CD4-positive, alpha-beta T cell treated with Interferon gamma for 1 hour (primary cell): ENCODE measurements at places on chromosomes 11 and 22.

GRCh38 chr22:36274531-36274930, 21.6 kb downstream of the APOL1 start:
- DNase-seq = no peak

DNA sequence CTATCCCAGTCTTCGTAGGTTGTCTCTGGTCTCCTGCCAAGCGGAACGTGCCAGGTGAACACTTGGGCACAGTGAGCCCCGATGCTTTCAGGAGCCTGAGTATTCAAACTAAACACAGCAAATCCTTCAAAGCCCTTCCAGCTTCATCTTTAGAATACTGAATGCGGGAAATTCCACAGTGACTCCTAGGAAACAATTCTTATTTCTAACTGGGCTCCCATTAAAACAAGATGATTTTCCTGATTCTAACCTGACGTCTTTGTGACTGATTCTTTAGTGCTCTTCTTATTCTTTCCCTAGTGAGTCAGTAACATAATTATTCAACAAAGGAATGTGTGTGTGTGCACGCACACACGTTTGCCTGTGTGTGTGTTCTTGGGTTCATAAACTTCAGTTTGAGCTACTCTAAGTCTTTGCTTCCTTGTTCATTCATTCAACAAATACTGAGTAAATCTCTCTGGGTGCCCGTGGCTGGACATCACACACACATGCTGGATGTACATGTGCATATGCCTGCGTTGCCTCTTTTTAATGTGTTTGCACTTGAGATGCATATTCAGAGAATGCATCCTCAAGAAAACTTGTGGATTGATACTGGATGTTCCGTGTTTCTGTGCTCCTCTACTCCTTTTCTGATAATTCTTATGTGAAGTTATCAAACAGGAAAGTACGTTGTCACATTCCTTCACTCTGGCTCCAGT, 134.5 kb downstream of the WNT7B start:
- DNase-seq = no peak

DNA sequence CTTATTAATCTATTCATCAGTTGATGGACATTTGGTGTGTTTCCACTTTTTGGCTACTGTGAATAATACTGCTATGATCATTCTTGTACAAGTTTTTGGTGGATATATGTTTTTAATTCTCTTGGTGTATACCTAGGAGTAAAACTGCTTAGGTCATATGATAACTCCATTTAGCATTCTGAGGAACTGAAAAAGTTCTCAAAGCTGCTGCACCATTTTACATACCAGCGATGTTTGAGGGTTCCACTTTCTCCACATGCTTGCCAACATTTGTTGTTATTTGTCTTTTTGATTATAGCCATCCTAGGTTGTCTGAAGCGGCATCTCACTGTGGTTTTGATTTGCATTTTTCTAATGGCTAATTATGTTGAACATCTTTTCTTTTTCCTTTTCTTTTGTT, 4.1 kb upstream of the ACER3 start:
- no peak for DNase-seq

DNA sequence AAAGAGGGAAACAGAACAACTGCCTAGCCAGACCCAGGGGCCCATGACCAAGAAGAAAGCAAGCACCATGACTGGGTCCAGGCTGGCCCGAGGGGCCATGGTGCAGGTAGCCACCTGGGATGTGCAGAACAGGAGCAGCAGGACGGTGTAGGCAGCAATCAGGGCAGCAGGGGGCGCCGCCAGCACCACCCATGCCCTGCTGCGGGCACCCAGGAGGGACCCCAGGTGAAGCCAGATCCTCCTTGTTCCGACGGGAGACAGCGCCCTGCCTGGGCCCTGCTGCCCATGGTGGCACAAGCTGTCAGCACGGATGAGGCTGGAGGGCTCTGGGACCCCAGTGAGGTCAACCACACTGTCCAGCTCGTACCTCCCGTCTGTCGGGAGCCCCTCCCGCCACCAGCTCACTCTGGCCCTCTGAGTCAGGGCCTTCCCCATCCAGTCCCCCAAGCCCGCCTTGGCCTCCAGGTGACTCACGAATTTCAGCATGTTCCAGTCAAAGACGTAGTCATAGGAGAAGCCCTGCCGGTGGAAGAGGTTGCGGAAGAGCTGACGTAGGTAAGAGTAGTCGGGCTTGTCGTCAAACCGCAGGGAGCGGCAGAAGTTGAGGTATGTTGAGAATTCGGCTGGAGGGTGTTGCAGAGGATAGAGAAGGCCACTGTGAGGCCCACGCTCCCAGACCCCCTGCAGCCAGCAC, 18.8 kb downstream of the CSNK1E start:
- peak; percentile 34 for DNase-seq

- DNase-seq = no peak
Observed at GRCh38 chr22:21753374-21754111, 17.9 kb upstream of the YPEL1 start.

DNA sequence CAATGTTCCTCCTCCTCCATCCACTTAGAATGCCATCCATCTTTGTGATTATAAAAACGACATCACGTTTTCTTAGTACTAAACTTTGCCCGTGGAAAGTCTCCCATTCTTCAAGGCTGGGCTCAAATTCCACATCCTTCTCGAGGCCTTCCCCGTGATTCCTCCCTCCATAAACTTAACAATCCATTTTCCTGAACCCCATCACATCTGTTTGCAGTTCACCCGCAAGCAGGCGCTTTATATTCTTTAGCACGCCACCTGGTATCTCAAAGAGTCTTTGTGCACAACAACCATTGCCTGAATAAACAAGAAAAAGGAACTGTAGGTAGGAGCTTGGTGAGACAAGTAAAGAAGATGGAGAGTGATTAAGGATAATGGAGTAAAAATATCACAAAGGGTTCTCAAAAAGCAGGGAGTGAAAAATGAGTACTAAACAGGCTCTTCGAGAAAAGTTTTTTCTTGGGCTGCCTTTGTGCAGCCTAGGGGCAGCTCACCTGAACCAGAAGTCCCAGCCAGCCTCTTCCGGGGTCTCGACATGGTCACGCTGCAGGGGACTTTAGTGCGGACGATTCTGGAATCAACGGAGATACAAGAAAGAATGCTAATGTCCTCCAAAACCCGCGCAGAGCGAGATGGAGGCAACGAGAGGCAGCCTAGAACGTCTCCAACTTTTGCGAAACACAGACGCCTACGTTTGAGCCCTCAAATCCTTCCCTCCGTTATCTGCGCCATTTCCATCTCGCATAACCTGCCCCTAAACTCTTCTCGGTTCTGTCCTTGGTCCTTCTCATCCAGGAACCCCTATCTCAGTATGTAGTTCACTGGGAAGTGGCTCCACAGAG, 585 bp downstream of the THYN1 start:
- DNase-seq = no peak

- DNase-seq = no peak
Observed at GRCh38 chr22:30169002-30169401, 77.6 kb downstream of the LIF start.

GRCh38 chr11:60367009-60367408, 11.3 kb upstream of the MS4A7 start:
- DNase-seq = peak; percentile 18

- DNase-seq = no peak
Observed at GRCh38 chr11:128593281-128593680, 5.9 kb upstream of the ETS1 start.

GRCh38 chr11:64251016-64251752, at the start of gene PLCB3:
Gene PLCB3 (plus strand): TSS chr11:64251530. CDS start chr11:64251650, 120 bp downstream.
- peak; percentile 62 for DNase-seq

GRCh38 chr11:130096823-130097222, 27.1 kb downstream of the APLP2 start:
- DNase-seq = no peak
